Daoy (cell line): ENCODE measurements at places on chromosomes 5 and 9.

DNA sequence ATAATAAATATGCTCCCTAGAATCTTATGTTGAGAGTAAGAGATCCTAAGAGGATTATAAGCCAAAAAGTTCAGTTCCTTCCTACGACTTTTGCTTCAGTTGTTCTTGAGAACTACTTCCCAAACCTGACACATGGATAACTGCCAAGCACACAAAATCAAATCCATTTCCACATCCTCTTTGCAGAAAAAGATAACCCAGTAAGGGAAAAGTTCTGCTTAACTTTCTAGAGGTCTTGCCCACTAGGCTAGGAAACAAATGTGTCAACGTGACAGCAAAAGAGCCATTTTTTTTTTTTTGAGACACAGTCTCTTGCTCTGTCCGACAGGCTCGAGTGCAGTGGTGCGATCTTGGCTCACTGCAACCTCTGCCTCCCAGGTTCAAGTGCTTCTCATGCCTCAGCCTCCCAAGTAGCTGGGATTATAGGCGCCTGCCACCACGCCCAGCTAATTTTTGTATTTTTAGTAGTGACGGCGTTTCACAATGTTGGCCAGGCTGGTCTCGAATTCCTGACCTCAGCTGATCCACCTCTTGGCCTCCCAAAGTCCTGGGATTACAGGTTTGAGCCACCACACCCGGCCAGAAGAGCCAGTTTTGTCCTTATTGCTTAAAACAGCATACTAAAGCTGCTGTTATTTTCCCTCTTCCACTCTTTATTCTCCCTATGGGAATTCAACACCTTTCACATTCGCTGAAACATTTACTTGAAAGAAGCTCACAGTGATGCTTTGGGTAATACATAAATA is 24.2 kb downstream of the CSNK1A1 start:
- no peak for DNase-seq

GRCh38 chr9:128317629-128318028 is 4.6 kb downstream of the TRUB2 start:
- DNase-seq, result no peak

- no peak for DNase-seq
Observed at GRCh38 chr5:57703721-57704120, 221.1 kb upstream of the ACTBL2 start.

- peak; percentile 84 for DNase-seq
Observed at GRCh38 chr5:141641634-141642267, 5.0 kb downstream of the RELL2 start.

- no peak for DNase-seq
Observed at GRCh38 chr5:43353668-43354067, 40.5 kb upstream of the HMGCS1 start.

DNA sequence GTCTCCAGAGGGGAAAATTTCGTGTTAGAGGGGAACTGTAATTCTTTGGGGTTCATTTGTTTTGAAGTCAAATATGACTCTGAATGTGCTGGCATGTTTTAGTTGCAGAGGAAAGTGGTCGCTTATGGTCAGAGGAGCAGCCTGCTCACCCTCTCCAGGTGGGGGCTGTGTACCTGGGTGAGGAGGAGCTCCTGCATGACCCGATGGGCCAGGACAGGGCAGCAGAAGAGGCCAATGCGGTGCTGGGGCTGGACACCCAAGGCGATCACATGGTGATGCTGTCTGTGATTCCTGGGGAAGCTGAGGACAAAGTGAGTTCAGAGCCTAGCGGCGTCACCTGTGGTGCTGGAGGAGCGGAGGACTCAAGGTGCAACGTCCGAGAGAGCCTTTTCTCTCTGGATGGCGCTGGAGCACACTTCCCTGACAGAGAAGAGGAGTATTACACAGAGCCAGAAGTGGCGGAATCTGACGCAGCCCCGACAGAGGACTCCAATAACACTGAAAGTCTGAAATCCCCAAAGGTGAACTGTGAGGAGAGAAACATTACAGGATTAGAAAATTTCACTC is 13.5 kb downstream of the TXNDC15 start:
- no peak for DNase-seq

DNA sequence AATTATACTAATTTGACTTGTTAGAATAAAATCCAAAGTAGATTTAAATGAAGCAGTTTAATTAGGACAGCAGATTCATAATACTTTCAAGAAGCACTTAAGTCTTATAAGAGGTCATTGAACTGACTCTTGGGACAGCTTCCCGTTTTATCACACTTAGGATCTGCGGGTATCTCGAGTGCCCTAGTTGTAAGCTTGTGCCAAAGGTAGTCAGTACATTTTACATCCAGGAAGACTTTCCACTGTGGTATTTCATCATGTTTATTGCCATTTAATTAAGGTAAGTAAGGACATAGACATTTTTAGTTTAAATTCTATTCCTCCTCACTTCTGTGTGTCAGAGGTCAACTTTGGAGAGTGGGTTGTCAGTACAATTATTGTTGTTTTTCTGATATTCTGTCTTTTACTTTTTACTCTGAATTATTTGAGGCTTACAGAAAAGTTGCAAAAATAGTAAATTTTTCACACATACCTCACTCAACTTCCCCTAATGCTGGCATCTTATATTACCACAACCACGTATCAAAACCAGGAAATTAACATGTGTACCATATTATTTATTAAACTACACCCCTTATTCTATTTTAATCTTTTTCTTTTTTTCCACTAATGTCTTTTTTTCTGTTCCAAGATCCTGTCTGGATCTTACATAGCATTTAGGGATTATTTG is 7.5 kb upstream of the ZNF367 start:
- DNase-seq, result no peak

- no peak for DNase-seq
Observed at GRCh38 chr5:91070761-91071550, 312.2 kb downstream of the ARRDC3 start.

DNA sequence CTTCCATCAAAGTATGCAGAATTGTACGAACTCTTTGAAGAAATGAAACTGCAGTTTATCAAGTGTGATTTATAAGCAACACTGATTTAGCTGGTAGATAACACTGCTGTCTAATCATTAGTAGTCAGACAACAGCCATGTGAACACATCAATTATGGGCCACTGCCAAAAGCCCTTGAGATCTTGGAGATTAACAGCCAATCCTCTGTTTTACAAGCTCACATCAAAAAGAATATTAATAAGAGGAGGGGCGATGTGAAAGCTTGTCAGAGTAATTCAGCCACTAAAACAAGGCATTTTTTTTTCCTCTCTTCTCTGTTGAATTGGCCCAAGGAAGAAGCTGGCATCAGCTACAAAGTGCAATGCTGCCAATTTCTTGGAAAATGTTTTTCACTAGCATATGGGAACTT is 28.1 kb downstream of the ZNF608 start:
- peak; percentile 21 for DNase-seq

- DNase-seq, result no peak
Observed at GRCh38 chr9:122058709-122059108, 34.4 kb downstream of the TTLL11 start.

DNA sequence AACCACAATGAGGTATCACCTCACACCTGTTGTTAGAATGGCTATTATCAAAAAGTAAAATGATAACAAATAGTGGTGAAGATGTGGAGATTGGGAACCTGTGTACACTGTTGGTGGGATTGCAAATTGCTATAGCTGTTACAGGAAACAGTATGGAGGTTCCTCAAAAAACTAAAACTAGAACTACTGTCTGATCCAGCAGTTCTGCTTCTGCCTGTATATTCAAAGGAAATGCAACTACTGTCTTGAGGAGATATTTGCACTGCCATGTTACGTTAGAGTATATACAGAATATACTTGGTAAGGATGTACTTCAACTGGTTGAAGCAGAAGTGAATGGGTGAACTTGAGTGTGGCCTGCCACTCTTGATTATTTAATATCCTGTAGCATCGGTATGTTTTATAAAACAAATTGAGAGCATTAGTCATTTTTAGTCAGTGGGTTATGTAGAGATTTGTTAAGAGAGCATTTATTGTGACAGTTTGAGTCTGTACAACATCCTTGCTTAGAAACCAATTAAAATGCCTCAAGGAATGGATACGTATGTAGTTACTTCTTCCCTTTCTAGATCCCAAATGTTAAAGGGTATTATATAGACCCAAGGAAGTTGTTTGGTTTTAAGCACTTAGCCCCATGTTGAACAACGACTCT is 37.5 kb downstream of the ZCCHC7 start:
- DNase-seq, result no peak

DNA sequence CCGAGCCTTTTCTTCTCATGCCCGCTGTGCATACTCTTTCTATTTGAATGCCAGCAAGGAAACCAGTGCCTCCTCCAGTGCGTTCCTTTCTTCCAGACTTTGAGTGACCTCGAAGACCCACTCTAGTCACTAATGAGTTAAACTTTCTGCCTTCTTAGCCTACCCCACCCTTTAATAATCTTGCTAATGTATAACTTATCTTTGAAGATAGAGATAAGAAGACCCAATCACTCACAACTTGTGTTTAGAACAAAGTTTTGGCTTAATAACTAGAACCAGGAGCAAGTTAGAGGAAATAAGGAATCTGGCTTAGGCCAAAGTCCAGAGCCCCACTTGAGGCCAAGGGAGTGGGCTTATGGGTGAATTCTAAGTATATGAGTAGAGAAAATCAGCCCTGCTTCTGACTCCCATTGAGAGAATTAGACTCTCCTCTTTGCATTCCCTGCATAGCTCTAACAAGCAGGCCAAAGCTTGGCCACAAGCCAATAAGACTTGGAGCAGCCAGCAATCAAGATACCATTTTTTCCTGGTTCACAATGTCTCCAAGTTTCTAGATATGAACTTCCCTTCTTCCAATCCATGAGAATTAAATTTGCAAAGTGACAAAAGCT is 181.5 kb upstream of the PIK3R1 start:
- DNase-seq, result no peak

GRCh38 chr9:98896632-98897031 is 47.1 kb upstream of the COL15A1 start:
- DNase-seq, result no peak

DNA sequence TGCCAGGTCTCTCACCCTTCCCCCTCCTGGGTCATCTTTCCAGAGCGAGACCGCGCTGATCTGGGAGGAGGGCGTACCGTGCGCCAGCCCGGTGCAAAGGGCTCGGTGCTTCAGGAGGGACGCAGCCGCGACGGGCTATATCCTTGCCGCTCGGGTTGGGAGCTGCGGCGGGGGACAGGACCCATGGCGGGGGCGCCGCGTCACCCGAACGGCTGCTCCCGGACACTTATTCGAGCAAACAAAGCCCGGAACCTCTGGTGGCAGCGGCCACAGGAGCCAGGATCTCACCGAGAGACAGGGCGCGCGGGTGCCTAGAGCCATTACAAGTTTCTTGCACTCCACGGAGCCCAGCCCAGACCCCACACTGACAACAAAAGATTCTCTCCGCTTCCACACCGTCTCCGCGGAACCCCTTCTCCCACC is 1.3 kb downstream of the SEMA6A start:
- DNase-seq, result peak; percentile 28

GRCh38 chr5:15500325-15501001 is 483 bp downstream of the FBXL7 start:
- DNase-seq, result peak; percentile 62

DNA sequence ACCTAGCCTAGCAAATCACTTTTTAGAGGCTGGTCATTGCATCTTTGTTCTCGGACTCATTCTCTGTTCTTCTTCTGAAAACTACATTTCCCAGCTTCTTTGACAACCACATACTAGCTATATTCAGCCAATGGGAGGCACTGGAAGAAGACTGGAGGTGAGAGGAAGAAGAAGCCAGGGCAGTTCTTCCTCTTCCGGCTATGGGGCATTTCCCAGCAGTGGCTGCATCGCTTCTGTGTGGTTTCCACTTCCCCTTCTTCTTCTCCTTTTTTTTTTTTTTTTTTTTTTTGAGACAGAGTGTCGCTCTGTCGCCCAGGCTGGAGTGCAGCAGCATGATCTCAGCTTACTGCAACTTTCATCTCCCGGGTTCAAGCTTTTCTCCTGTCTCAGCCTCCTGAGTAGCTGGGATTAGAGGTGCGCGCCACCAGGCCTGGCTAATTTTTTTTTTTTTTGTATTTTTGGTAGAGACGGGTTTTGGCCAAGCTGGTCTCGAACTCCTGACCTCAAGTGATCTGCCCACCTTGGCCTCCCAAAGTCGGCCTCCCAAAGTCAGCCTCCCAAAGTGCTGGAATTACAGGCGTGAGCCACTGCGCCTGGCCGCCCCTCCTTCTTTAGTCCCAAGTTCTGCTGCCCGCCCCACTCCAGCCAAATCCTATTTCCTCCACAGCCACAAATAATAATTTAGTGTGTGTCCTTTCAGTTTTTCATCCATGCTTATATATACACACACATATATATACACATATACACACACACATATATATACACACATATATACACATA is 6.9 kb upstream of the UBAP1 start:
- no peak for DNase-seq

DNA sequence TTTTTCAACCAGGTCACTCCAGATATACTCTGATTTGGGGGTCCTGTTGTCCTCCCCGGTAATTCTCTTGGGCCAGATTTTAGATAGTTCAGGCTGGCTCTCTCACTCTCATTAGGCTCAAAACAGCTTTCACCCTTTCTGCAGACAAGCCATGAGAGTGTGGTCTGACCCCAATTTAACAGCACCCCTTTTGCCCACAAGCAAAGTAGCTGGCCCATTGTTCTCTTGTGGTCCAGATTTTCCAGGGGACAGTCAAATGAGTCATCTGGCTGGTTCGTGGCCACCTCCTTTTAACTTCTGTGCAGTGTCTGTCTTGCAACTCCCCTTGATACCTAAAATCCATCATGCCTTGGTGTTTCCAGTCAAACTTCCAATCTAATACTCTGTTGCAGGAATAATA is 16.5 kb downstream of the BHMT2 start:
- DNase-seq, result no peak

DNA sequence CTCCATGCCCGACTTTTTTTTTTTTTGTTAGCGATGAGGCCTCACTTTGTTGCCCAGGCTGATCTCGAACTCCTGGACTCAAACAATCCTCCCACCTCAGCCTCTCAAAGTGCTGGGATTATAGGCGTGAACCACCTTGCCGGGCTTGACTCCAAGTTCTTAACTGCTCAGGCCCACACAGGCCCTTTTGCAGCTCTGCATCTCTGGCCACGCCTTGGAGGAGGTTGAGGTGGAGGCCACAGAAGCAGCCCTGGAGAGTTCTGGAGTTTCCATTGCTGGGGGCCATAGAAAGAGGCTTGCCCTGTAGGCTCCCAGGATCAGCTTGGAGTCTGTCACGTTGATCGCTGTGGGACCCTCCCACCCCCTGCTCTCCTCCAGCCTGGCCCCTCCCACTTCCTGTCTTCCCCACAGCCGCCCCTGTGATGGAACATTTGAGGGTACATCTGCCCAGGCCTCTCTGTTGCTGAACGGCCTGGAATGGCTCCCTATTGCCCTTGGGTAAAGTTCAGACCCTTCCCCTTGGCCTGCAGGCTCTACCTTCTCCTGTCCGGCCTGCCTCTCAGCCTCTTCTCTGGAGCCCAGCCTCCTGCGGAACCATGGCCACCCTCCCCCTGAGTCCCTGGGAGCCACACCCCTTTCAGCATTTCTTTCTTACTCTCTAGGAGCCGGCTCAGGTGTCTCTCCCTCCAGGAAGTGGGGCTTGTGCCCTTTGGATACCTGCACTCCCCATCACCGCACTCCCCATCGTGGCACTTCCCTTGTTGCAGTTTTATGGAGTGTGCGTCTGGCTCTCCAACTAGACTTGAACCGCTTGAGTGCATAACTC is 30.4 kb upstream of the IER5L start:
- no peak for DNase-seq
